ENCODE measurements at places on chromosomes 6 and 20.
A peak's percentile ranks its signal among the peaks of the same experiment; 100 is the strongest.

DNA sequence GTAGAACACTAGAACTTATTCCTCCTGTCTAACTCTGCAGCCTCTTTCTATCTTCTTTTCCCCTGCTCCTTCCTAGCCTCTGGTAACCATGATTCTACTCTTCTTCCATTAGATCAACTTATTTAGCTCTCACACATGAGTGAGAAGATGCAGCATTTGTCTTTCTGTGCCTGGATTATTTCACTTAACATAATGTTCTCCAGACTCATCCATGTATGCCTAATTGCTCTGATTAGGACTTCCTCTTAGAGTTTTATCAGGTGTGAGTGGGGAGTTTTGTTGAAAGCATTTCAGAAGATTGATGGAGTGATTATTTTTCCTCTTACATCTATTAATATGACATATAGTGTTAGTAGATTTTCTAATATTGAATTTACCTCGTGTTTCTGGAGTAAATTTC is 140.4 kb downstream of the CDKAL1 start:
- DNase-seq, result no peak

- peak; percentile 0 for DNase-seq
Observed at GRCh38 chr6:65667916-65668656, 38.9 kb downstream of the EYS start.

DNA sequence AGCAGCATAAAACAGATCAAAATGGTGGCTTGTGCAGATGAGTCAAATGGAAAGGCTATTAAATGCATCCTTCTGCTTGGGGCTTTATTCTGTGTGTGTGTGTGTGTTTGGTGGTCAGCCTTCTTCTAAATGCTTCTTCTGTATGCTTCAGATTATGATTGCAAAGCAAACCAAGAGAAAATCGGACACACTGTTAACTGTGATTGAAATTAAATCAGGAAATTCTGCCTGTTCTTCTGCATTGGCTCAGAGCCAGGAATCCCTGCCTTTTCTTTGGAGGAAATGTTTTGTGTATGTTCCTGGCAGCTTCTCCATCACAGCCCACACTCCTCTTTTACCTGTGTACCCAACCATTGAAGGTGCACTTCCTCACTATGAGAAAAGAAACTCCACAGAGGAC is 22.3 kb upstream of the PDE10A start:
- no peak for DNase-seq

- peak; percentile 60 for DNase-seq
Observed at GRCh38 chr6:138656364-138657064, 117.1 kb upstream of the CCDC28A start.

DNA sequence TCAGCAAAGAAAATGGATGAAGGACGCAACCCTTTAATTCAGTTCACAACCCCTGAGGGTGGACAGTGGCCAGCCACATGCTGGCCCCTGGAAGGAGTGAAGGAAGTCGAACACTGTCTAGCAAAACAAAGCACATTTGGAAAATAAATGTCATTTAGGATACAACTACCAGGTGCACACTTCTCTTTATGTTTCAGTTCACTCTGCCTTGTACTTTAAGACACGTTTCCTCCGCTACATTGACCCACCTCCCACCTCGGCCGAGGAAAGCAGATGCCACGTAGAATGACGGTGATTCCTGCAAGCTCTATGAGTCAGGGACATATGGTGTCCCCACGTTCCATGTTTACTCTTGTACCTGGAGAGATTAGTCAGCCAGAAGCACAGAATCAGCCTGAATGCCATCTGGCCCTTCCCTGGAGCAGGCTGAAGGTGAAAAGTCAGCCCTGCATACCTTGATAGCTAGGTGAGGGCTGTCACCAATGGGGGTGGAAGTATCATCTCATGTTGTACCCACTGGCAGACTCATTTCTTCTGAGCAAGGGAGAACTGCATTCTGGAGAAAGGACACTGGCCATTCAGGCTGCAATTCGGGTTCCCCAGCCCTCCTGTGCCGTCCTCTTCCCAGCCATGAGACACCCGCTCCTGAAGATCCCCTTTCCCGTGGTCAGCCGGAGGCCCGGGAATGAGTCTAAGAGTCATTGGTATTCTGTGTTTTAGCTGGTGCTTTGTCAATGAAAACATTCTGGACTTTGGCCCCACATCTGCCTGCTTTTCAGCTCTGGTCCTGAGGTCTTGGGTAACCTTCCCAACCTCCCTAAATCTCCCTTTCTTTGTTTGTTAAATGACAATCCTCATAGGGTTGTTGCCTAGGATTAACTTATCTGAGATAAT is 60.6 kb downstream of the FOXA2 start:
- DNase-seq, result peak; percentile 73

- no peak for DNase-seq
Observed at GRCh38 chr6:4370066-4370465, 234.7 kb upstream of the ECI2 start.

DNA sequence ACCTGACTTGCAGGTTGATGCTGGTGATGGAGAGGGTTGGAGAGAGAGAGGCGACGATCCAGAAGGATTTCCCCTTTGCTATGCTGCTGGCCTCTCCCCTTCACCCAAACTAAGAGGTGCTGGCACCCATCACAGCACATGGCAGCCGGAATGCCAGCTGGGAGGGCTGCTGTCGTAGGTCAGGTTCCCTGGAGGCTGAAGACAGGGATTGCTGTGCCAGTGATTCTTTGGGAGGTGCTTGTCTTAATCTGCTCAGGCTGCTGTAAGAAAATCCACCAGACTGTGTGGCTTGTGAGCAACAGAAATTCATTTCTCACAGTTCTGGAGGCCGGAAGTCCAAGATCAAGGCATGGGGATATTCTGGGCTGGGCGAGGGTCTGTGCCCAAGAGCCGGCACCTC is 4.4 kb upstream of the ARFGAP1 start:
- no peak for DNase-seq

- no peak for DNase-seq
Observed at GRCh38 chr20:23227274-23227673, 123.3 kb upstream of the NXT1 start.

- peak; percentile 45 for DNase-seq
Observed at GRCh38 chr20:7926767-7927166, 13.5 kb downstream of the HAO1 start.

GRCh38 chr6:81933089-81933488 is 180.6 kb upstream of the TENT5A start:
- no peak for DNase-seq

GRCh38 chr6:84854811-84855400 is 90.5 kb upstream of the TBX18 start:
- DNase-seq, result no peak

- DNase-seq, result no peak
Observed at GRCh38 chr6:111809264-111809663, 64.0 kb downstream of the FYN start.

GRCh38 chr6:138486249-138487101 is 12.8 kb downstream of the NHSL1 start:
- DNase-seq, result peak; percentile 34

DNA sequence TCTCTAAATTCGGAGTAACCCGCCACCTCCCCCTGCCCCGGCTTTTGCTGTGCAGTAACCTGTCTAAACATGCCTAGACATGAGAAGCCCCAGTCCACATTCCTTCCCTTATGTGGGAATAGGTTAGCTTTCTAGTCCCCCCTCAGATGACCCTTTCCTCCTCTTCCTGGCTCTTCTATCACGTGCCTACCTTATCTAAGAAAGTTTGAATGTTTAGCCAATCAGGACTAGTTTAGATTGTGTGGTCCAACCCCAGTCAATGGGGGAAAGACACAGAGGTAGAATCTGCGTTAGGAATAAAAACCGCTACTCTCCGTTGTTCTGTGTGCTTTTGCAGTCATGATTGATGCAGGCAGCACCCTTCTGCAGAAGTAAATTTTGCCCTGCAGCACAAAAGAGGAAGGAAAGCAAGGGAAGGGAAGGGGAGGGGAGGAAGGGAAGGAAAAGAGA is 69.0 kb upstream of the CD93 start:
- no peak for DNase-seq

GRCh38 chr6:154511791-154512190 is 1.3 kb upstream of the CNKSR3 start:
- no peak for DNase-seq

DNA sequence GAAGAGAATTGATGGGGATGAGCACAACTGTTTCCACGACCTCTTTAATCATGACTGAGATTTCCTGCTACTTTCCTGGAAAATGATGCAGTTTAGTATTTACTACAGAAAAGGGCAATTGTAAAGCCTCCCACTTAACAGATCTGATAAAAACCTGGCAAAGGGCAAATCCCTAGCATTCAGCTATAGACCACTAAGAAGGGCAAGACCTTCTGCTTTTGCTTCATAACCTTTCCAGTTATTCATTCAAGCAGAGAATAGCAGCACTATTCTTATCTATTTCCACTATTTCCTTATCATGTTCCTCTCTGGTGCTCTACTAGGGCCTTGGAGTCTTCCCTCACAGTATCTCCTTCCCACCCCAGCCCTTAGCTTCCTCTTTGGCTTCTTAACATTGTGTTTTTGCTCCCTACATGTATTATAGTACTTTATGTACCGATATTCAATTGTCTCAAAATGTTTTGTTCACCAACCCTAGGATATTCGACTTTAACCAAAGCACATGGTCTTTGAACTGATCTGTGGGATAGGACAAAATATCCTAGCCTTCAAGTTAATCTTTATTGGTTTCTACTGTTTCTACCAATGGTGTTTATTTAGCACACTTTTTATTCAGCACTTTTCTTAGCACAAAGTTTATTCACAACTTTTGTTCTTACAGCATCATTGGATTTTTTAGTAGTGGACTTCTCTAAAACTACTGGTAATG is 32.7 kb upstream of the MANEA start:
- no peak for DNase-seq

DNA sequence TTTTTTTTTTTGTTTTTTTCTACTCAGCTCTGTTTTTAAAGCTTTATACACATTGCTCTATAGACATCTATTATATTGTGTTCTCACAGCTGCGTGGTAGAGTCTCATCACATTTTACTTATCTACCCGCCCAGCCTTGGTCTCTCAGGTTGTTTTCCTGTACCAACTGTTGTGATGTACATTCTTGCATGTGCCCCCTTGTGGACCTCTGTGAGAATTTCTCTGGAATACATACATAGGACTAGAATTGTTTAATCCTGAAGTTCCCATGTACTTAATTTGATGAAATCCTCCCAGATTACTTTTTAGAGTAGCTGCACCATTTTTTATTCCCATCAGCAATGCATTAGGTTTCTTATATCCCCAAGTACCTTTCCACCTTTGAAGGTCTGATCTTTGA is 40.4 kb upstream of the TINAG start:
- peak; percentile 12 for DNase-seq

DNA sequence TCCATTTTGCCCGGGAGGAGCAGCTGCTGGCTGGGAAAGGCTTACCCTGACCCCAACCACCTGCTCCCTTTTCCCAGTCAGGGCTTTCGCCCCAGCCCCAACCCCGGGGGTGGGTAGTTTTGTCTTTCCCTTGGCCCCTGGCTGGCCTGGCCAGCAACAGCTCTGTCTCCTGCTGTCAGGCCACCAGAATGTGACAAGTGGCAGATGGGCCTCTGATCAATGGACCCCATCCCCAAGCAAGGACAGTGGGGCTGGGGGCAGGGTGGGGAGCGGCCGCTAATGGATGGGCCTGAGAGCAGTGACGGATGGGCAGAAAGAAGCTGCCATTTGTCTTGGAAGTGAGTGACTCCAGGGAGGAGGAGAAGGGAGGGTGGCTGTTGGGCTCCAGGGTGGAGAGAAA is 121.6 kb downstream of the DHX35 start:
- no peak for DNase-seq

DNA sequence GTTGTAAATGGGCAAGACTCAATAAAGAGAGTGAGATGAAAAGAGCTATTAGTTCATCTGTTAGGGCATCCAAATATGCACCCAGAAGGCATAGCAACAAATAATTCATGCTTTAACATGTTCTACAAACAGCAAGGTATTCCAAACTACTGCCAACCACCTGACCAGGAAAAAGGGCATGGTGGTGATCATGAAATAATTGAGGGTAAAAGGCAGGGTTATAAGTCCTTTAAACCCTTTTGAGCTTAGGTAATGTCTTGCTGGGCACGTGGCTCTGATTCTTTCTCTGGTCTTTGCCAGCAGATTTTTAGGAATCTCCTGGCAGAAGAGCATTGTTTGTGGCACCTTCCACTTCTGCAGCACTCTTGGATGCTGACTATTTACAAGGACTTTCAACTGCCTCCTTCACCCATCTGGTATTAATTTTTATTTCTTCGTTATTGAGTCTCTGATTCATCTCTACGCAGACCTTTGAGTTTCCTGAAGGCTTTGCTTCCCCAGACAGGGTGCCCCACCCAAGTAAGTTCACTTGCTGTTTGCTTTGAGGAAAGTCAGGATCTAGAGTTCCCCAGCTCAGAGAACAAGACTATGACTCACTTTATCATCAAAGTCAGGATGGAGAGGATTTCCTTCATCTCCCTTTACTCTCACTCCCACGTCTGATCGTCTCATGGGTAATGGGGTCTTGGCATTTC is 83.4 kb upstream of the NEDD9 start:
- DNase-seq, result no peak

GRCh38 chr6:43203029-43203717 is 21.2 kb downstream of the CUL9 start:
- no peak for DNase-seq

DNA sequence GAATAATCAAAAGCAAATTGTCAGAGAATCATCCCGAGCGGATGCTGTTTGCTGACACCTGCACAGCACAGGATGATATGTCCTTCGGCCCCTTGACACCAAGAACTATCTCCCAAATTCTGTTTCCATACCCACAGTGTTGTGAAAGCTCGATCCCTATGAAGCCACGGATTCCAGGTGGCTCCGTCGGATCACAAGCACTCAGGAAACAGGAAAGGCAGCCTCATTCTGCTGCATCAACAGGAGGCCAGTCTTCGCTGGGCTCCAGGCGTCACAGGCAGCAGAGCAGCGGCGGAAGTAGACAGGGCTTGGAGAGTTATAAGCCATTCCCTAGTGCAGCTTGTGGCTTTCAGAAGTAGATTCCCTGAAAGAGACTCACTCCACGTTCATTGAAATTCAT is 342.3 kb downstream of the C6orf118 start:
- peak; percentile 59 for DNase-seq

GRCh38 chr6:160300076-160300695 is 41.6 kb upstream of the SLC22A2 start:
- no peak for DNase-seq

- DNase-seq, result no peak
Observed at GRCh38 chr6:113019176-113019575, 672.0 kb downstream of the RFPL4B start.

GRCh38 chr6:22007469-22007868 is 289.4 kb downstream of the PRL start:
- no peak for DNase-seq

DNA sequence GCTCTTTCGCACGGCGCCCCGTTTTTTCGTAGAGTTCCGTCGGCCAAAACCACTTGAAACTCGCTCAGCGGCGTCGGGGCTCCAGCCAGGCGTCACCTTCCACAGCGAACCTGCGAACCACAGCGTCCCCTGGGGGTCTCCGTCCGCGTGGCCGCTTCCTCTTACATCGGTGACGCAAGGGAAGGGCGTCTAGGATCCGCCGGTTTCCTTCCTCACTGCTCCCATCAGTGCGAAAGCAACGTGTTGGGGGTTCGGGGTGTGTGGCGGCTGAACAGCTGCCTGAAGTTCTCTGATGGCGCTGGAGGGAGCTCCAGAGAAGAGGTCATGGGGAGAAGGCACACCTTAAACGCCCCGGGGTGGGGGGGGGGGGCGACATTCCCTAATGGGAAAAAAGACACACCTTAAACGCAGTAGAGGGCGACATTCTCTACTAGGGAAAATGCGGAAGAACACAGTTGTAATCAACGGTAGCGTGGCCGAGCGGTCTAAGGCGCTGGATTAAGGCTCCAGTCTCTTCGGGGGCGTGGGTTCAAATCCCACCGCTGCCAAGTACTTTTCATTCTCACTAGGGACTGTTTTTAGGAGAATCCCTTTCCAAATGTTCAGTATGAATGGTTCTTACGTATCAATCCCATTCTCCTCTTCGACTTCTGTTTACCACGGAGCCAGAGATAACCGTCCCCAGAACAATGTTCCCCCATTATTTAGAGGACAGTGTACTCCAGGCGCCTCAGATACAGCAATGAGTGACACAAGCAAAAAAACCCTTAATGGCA is 16.4 kb downstream of the ZNF311 start:
- no peak for DNase-seq
